ENCODE measurements at places on chromosomes 16 and 17.

GRCh38 chr16:3019594-3020246 is 448 bp upstream of the TNFRSF12A start:
- DNase-seq, result no peak

- peak; percentile 34 for DNase-seq
Measured at GRCh38 chr17:142102-142661, 4.8 kb downstream of the SCGB1C2 start.

DNA sequence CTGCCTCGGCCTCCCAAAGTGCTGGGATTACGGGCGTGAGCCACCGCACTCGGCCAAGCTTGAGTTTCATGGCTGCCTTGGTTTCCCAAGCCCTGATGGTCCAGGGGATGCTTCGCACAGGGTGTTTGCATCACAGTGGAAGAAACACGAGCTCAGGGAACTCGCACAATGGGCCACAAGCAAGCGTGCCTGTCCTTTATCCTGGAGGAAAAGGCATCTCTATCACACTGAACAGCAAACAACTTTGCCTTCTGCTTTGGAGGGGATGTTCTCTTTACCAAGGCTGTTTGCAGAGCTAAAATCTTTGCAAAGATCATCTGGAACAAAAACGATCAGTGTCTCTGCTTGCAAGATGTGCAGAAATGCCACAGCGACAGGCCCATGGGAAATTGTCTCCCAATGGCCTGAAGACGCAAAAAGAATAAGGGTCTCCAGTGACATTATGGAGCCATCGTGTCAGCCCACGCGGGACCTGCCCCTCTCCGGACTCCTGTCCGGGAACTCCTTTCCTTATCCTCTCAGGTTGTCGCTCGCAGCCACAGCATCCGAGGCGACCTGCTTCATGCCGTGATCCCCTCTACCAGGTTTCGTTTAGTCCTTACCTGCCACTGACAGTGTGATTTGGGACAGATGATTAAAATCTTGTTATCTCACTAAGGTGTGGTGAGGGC is 44.1 kb upstream of the CBFA2T3 start:
- DNase-seq, result no peak

DNA sequence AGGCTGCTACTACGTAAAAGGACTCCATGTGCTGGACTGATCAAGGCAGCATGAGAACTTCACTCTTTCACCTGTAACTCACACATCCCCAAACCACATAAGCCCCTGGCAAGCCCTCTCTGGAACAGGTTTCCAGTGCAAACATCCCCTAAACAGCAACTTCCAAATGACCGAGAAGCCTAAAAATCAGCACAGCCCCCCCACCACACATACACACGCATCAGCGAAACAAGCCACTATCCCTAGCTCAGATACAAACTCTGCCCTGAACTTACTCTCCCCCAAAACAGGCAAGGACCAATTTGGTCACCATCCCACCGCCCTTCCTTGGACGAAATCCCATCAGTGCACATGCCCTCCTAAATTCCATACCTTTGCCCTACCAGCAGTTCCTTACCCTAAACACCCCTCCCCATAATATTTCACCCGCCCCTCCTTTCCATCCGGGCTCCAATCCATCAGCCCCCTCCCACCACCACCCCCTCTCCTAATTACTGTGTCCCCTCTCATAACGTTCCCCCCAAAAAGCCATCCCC is 735 bp downstream of the LSM12 start:
- DNase-seq, result no peak

GRCh38 chr16:84897911-84898377 is 78.2 kb downstream of the CRISPLD2 start:
- no peak for DNase-seq

- no peak for DNase-seq
Measured at GRCh38 chr17:62661337-62661736, 33.9 kb downstream of the MRC2 start.

DNA sequence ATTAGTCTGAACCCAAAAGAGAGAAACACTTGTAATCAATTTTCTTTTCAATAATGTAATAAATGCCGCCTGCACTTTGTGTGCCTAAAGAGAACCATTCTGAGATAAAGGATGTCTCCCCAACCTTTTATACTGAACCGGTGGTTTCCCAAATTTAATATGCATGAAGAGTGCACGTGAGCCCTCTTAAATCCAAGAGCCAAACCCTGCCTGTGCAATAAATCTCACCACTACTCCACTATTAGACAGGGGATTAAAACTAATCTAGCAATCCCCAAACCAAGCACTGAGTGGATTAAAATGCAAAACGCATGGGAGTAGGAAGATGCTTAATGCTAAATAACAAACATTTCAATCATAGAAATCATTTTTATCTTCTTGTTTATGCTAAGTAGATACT is 351.0 kb upstream of the PSMD7 start:
- no peak for DNase-seq

GRCh38 chr16:83762141-83762991 is 45.4 kb upstream of the HSBP1 start:
- no peak for DNase-seq

GRCh38 chr17:8140065-8141029 is 11.9 kb downstream of the PER1 start:
- peak; percentile 47 for DNase-seq

DNA sequence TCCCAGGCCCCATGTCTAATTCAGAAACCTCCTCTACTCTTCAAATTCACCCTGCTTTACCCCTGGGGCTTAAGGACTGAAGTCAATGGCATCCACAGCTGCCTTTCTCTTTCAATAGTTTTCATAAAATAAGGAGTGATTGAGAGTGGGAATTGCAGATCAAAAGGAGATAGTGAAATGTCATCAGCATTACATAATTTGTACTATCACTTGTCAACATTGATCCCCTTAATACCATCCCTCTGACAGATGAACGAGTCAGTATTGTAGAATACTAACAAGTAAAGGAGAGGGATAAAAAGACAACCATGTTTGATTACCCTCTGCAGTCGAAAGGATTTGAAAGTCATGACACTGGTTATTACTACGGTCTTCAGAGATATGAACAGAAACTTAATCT is 212.4 kb downstream of the TMEM114 start:
- DNase-seq, result no peak

GRCh38 chr16:68417711-68418301 is 30.5 kb downstream of the SMPD3 start:
- no peak for DNase-seq

GRCh38 chr16:11877374-11877773 is 26.0 kb upstream of the RSL1D1 start:
- no peak for DNase-seq

DNA sequence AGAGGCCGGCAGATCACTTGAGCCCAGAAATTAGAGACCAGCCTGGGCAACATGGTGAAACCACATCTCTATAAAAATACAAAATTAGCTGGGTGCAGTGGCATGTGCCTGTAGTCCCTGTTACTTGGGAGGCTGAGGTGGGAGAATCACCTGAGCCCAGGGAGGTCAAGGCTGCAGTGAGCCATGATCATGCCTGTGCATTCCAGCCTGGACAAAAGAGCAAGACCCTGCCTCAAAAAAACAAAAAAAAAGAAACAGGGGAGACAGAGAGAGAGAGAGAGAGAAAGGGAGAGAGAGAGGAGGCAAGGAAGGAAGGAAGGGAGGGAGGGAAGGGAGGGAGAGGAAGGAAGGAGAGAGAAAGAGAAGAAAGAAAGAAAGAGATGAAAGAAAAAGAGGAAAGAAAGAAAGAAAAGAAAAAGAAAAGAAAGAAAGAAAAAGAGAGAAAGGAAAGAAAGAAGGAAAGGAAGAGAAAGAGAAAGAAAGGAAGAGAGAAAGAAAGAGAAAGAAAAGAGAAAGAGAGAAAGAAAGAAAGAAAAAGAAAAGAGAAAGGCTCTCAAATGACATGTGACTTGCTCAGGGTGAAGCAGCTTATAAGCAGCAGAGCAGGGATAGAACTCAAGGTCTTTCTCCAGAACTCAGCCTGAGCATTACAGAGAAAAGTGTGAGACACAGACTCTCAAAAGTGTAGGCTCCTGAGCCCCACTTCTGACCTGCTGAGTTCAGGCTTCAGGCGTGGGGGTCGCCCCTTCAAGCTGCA is 15.5 kb downstream of the CX3CL1 start:
- no peak for DNase-seq

DNA sequence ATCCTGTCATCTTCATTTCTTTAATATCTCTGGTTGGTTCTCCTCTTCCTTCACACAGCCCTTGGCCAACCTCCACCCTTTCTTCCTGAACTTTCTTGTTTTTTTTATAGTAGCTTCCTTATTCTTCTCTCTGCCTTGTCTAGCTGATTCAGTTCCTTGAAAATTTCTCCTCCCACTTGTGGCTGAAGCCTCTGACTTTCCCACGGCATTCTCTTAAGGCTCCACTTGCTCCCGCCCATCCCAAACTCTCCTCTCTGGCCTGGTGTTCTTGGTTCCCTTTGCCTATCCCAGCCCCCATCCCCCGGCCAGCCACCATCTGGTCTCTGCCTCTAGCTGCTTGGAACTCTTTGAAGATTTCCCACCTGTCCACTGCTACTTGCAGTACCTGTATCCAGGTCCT is 29.1 kb downstream of the NLRP1 start:
- no peak for DNase-seq

GRCh38 chr16:83742124-83742899 is 65.5 kb upstream of the HSBP1 start:
- peak; percentile 38 for DNase-seq

- no peak for DNase-seq
Measured at GRCh38 chr17:60615840-60616239, 15.8 kb downstream of the PPM1D start.

DNA sequence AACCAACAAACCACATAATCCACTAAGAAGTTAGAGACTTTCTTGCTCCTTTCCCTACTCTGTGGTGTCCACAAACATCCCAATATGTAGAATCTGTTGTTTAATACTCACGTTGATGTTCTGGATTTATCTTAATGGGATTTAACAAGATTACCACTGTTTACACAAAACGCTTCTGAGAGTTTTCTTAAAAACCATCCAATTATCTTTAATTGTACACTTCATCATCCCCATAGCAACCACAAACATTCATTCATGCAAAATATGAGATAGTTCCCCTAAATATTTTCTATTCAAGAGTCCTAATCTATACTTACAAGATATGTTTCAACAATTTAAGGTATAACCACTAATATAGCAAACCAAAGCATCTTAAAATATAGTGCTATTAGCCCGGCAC is 76.5 kb upstream of the CLEC18B start:
- no peak for DNase-seq

DNA sequence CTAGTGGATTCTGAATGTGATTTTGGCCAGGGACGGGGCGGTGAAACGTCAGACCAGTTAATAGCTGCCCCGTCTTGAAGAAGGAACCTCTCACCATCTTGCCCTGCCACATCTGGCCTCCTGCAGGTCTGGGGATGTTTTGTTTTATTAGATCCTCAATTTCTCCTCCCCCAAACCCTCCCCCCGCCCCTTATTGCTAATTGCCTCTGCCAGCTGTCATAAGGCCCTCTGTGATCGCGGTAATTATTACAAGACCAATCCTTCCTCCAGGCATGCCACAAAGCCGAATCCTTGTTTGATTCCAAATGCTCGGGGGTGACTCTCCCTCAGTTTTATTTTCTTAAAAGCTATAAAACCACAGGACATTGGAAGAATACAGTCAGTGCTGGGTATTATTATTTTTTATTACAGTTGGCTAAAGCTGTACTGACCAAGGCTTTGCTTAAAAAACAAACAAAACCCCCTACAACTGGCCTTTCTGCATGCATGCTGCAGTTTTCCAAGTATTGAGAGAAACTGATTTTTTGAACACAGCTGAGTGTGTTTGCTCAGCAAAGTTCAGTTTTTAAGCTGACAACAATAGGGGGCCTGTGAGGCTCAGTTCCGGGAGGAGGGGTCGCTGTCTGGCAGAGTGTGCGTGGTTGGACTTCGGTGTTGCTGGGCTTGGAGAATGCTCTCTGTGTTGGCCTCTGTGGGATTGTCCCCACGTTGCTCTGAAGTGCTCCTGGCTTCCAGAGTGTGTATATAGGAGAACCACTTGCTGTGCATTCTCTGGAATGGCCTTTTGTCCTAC is 1.7 kb downstream of the KSR1 start:
- DNase-seq, result peak; percentile 59

- DNase-seq, result no peak
Measured at GRCh38 chr17:72977771-72978417, 114.6 kb downstream of the SLC39A11 start.

DNA sequence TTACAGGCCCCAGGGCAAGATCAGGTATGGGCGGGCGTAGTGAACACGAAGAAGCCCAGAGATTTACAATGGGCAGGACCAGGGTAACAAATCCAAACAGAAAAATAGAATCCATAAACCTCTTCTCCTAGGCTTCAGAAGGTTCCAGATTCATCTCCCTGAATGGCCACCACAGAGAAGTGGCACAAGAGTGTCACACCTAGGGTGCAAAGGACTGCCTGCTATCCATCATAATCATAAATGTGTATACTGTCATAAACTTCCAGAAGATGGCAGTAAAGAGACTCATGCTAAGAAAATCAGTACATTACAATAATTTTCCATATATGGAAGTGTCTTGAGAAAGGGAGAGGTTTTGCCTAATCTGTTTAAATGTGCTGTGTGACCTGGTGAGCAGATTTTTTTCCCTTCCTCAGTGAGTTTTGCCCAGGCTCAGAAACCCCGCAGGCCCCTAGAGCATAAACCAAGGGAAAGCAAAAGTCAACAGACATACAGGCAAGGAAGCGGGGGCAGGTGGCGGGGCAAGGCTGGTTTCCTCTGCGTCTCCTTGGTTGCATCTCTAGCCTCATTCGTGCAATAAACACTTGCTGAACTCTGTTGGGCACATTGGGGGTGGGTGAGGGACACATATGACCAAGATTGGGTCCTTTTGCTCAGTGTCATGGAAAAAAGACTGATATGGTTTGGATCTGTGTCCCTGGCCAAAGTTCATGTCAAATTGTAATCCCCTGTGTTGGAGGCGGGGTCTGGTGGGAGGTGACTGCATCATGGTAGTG is 92.0 kb upstream of the CDH5 start:
- DNase-seq, result no peak

- DNase-seq, result no peak
Measured at GRCh38 chr17:49887744-49888360, 40.0 kb upstream of the TAC4 start.

DNA sequence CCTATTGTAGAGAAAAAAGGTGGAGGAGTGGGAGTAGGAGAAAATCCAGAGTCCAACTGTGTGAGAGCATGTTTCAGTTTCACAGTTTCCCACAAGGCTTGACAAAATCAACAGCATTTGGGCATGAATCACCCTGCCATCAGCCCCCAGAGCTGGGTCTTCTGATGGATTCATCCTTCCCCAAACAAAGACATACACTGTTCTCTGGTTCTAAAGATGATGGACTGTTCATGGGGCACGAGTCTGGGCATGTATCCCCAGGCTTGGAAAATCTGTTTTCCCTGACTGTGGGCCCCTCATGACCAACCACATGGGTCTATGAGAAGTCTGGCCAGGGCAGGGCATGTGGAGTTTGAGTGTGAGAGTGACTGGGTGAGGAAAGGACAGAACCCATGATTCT is 210.4 kb upstream of the IRX5 start:
- no peak for DNase-seq

DNA sequence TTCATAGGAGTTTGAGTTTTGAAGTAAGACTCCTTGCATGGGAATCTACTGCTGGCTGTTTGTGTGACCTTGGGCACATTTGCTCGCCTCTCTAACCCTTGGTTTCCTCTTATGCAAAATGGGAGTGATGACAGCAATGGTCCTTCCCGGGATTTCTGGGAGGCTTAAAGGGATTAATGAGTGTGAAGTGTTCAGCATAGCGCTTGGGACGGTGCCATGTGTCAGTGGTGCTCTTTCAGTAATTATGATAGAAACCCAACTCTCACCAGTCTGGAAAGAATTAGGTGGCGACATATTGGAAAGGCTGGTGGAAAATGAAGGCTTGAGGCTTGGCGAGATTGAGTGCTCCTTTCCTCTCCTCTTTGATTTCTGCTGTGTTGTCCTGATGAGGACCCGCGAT is 429.2 kb upstream of the EEF2KMT start:
- no peak for DNase-seq

Data from left hindlimb (tissue), 1 donor.